ENCODE measurements at places on chromosomes 11 and 22.

GRCh38 chr11:94060401-94060800 lies 39.2 kb downstream of the HEPHL1 start:
- no peak for DNase-seq

DNA sequence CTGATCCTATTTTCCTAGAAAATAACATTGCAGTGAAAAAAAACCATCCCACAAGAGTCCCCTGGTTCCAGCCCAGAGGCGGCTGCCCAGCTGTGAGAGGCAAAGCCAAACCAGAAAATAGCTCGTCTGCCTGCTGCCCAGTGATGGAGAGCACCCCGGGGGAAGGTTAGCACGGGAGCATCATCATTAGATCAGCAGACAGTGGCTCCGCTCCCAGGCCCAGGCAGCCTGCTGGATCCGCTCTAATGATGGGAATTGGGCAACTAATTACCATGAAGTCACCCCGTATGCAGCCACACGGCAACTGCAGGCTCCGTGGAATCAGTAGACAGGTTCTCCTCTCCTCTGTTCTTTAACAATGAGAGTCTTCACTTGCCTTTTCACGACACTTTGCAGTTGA lies 17.1 kb upstream of the B3GAT1 start:
- DNase-seq = no peak

DNA sequence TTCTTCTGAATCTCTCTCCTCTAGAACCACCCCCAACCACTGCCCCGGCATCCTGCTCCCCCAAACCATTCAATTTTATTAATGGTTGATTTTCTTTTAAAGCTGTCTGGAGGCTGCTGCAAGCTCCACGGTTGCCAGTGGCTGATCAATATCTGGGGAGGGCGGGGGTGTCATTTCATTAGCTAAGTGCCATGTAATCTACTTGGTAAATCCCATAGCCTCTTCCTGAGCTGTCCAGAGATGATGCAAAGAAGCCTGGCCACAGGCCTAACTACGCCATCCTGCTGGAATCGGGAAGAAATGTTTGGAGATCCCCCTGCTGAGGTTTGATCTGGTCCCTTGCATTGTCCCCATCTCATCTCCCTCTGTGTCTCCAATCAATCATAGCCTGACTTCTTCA lies 440.1 kb downstream of the MIAT start:
- DNase-seq = no peak

GRCh38 chr22:42991010-42991651 lies 23.8 kb downstream of the PACSIN2 start:
- no peak for DNase-seq
